Activated CD4-positive, CD25-positive, alpha-beta regulatory T cell (primary cell): ENCODE measurements at places on chromosomes 3 and 15.

GRCh38 chr15:43550527-43551363 is 33.3 kb downstream of the MAP1A start:
- no peak for DNase-seq

- no peak for DNase-seq
Observed at GRCh38 chr15:91244919-91245318, 144.9 kb downstream of the SV2B start.

DNA sequence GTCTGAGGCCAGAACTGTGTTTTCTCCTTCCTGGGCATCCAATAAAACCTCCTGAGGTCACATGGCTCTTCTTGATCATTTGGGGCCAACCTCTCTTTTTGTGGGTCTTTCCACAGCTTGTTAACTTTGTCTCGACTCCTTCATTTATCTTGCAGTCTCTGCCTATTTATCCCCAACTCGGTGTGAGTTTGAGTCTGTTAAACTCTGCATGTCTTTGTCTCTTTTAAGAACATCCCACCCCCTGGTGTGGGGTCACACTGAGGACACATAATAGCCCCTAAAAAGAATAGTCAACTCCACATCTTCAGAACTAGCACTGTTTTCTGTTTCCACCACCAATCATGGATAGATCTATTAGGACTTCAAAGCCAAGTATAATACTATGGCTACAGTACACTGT is 187.2 kb downstream of the TLE3 start:
- DNase-seq = no peak

- no peak for DNase-seq
Observed at GRCh38 chr15:52786436-52787122, 3.6 kb downstream of the ONECUT1 start.
